ENCODE measurements at places on chromosomes 5 and 9. TPM values are rescaled to one million over a fixed set of nuclear protein-coding genes. Genes with fewer than 3 reads are reported as not detected.

The GFI1B gene
- total RNA-seq = not detected

The IL7R gene
- 1.0 TPM for total RNA-seq

The CCDC112 gene
- 4.3 TPM for total RNA-seq

The GRM6 gene
- not detected for total RNA-seq

The AGPAT2 gene
- 43.6 TPM for total RNA-seq

The SPINK6 gene
- total RNA-seq = 10.8 TPM

The WDR38 gene
- not detected for total RNA-seq

The ZNF354C gene
- 5.4 TPM for total RNA-seq

The RMRP gene
- 13,112 TPM for total RNA-seq

The GZMA gene
- total RNA-seq = not detected

The PCDHA1 gene
- 0.26 TPM for total RNA-seq

The GPR151 gene
- total RNA-seq = not detected

The NUTM2F gene
- not detected for total RNA-seq

The FAM120AOS gene
- 29.3 TPM for total RNA-seq

The COL5A1 gene
- 5.1 TPM for total RNA-seq

The CDO1 gene
- 1.8 TPM for total RNA-seq

The NTMT1 gene
- 44.6 TPM for total RNA-seq

The ANXA2R gene
- 1.0 TPM for total RNA-seq

The ZBTB43 gene
- total RNA-seq = 24.0 TPM

The CDH18 gene
- not detected for total RNA-seq

The SLC4A9 gene
- total RNA-seq = 0.54 TPM

The MEF2C gene
- not detected for total RNA-seq
